Cerebellar cortex (tissue), 1 donor: ENCODE measurements at places on chromosomes 13 and 19.

GRCh38 chr13:99296398-99296797 is 10.8 kb downstream of the GPR183 start:
- no peak for DNase-seq

GRCh38 chr13:55664178-55664577 is 1476.5 kb upstream of the PRR20A start:
- no peak for DNase-seq

DNA sequence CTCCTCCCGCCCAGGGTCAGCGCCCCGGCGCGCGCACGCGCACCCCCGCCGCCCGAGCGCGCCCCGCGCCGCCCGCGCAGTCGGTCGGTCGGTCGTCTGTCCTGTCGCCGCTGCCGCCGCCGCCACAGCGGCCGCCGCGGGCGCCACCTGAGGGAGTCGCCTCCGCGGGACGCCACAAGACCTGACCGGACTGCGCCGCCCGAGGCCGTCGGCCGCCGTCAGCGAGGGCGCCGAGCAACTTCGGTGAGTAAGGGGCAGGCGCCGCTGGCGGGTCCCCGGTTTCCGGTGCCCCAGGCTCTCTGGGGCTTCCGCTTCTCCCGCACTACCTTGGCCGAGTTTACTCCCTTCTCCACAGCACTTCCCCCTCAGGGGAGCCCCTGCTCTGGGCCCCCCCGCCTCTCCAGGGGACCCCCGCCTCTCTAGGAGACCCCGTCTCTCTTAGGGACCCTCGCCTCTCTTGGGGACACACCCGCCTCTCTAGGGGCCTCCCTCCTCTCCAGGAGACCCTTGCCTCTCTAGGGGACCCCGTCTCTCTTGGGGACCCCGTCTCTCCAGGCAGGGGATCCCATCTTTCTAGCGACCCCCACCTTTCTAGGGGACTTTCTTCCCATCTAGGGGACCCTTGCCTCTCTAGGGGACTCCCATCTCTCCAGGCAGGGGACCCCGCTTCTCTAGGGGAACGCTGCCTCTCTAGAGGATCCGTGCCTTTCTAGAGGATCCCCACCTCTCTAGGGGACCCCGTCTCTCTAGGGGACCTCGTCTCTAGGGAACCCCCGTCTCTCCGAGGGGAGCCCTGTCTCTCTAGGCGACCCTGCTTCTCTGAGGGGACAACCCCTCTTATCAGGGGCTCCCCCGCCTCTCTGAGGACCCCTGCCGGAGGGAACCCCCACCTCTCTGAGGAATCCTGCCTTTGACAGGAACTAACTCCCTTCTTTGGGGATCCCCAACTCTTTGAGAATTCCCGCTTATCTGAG is 19.3 kb upstream of the GATAD2A start:
- DNase-seq, result no peak

GRCh38 chr13:94170145-94170571 is 309.3 kb downstream of the DCT start:
- DNase-seq, result peak; percentile 6

GRCh38 chr19:8257052-8257443 is 47.9 kb downstream of the CERS4 start:
- DNase-seq, result no peak

DNA sequence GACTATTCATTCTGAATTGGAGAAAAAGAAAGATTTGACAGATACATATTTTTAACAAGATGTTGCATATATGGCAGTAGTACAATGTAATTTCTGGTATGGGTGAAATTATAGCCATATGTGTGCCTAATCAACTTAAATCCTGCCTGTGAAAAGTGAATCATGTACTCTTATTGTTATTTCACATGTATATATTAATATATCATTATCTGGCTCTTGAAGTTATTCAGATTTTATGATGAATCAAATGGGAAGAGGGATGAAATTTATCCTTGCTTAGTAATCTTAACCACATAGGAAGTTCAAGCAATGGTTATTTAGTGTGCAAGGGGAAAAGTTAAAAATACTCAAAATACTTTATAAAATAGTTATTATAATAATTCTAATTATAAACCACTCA is 80.5 kb downstream of the GPC6 start:
- no peak for DNase-seq

DNA sequence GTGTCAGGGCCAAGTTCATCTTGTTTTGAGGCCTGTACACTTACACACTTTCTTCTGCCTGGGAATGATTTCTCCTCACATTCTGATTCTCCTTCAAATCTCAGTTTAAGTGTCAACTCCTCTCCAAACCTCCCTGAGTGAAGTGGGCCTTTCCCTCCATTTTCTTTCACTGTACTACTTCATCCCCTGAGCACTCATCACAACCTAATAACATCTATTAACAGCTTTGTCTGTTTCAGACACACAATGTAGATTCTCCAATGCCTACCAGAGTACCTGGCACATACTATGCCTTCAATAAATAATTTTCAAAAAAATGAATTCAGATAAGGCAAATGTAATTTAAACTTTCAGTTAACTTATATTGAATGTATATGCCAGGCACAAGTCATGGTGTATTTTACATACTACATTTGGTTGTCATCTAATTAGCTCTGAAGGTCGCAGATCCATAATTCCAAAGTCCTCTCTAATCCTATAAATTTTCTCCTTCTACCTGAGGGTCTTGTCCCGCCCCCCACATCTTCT is 357 bp upstream of the COG6 start:
- no peak for DNase-seq

DNA sequence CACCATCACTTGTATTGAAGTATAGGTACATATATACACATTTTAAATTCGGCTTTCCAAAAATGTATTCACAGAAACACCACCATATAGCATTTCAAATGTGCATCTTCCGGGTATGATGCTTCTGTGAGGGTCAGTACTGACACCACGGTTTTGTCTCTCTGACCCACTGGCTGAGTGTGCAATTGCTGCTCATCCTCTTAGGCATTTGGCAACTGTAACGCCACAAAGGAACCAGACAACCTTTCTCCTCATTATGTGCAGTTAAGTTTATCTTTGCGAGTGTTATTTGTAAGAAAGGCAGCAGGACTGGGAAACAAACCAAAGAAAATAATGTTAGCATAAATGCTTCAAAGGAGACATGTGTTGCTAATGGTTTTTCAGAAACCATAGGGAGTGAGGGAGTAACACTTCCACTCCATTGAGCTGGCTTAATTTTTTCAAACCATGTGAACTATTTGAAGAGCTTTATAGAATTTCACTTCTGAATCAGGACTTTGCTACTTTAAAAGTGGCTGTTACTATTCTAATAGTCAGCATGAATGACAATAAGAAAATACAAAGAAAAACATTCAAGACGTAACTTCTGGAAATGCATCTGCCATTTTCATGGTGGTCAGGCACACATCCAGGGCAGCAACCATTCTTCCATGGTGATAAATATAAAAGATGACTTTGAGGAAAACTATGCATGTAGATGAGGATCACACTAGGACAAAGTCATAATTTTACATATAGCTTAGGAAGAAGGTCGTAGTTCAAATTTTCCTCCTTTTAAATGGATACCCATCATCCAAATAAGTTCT is 423.3 kb downstream of the MZT1 start:
- no peak for DNase-seq

- no peak for DNase-seq
Measured at GRCh38 chr13:50905256-50905655, 4.3 kb upstream of the RNASEH2B start.

DNA sequence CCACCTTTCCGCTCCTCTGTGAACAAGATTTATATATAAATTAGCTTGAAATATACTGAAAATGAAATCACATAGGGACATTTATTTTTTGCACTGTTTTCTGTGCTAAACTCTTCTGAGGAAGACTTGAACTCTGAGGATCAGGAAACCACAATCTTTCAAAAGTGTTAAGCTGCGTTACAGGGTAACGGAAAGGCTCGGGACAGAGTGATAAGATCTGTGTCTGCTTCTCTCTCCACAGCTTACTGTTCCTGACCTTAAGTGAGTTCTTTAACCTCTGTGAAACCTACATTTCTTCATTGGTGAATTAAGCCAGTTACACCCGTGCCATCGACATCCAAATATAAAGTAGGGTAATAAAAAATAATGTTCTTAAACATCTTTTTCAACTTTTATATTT is 38.9 kb downstream of the DACH1 start:
- no peak for DNase-seq

DNA sequence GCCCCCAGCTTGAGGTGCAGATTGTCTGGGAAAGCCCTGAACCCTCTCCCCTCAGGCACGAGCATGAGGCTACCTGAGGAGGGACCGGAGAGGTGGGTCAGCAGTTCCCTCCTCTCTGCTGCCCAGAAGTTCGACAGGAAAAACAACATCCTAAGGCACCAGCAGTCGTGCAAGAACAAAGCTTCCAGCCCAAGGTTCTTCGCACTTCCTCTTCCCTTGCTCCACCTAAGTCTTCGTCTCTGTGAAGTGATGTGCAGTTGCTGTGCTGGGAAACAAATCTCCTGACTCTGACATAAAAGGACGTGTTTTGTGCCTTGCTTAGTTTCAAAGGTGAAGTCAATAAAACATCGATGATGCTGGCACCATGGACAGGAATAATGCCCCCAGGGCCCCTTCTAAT is 173.3 kb downstream of the USP12 start:
- DNase-seq, result no peak

DNA sequence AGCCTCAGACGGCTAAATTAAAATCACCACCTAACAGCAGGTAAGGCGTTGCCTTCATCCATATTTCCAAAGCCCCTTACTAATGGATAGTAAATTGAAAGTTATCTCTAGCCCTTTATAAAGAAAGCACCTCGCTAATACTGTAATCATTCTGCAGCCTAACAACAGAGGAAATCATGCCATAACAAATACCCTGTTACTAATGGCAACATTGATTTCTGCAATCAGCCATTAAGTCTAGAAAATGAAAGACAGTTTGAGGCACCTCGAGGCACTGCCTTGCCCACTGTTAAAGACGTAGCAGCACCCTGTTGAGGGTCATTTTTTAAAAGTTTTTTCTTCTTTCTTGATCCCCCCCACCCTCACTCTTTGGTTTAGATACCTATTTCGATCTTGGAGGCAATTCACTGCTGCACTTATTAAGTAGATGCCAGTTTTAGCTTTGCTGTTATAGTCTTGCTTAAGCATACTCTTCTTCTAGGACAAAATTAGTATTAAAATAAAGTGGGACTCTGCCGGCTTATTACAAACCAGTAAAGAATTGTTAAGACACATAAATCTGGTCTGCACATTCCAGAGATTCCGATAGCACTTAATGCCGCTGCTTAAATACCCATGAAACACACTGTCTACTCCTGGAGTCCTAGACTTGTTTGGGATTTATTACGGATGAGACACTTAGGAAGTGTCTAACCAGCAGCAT is 74.8 kb downstream of the ZNF536 start:
- no peak for DNase-seq

GRCh38 chr13:98253526-98253925 is 76.5 kb upstream of the RNF113B start:
- DNase-seq, result no peak

- no peak for DNase-seq
Measured at GRCh38 chr19:10001899-10002298, 8.4 kb downstream of the COL5A3 start.

DNA sequence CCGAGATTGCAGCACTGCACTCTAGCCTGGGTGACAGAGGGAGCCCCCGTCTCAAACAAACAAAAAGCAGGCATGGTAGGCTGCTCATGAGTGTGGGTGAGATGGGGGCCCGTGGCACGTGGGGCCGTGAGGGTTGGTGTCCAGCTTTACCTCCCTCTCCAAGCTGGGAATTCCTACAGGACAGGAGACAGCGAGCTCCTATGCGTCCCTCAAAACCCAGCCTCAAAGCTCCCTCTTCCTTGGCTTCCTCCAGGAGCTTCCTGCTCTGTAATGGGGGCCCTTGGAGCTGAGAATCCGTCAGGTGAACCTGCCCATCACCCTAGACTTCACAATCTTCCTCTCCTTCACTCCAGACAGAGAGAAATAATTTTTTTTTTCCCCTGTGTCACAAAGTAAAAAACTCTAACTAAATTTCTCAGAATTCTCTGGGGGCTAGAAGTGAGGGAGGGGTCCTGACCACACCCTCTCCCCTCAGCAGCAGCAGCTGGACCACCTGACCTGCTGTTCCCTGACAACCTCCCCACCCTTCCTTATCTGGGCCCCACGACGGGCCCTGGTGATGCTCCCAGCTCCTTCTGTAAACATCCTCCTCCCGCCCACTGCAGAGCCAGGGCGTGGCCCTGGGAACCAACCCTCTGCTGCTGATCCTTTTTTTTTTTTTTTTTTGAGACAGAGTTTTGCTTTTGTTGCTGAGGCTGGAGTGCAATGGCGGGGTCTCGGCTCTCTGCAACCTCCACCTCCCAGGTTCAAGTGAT is 22.1 kb upstream of the WDR18 start:
- DNase-seq, result no peak

DNA sequence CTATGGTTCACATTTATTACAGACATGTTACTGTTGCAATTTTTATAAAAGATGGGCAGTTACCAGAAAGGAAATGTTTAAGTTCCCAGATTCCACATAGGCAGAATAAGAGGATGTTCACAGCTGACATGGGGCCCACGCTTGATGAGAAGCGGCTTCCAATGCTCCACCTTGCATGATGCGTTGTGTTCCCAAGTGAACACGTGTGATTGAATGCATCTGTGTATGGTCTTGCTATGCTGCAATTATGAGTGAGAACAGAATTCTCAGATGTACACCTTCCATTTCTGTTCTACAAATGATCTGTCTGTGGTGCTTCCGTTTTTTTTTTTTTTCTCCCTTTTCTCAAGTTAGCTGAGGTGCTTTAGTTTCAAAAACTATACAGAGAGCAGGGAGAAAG is 15.5 kb downstream of the UPF3A start:
- no peak for DNase-seq

GRCh38 chr13:21672796-21673538 is 2.1 kb downstream of the FGF9 start:
- DNase-seq, result no peak

GRCh38 chr13:73465617-73465971 is 406.8 kb downstream of the KLF5 start:
- no peak for DNase-seq

DNA sequence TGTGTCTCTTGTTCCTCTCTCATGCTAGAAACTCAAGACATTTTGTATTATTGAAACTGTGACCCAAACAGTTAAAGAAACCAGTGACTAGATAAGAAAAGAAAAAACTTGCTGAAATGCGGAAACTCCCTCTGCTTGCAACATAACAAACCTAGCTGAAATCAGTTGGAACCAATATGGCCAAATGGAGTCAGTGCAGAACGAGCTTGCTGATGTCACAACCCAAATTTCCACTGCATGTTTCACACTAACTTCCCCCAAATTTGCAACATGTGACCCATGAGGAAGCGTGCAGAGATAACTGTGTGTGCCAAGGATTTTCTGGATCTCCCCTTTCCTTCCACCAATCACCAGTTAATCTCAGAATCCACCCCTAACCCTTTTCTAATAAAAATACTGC is 208.0 kb downstream of the DLEU7 start:
- DNase-seq, result no peak

DNA sequence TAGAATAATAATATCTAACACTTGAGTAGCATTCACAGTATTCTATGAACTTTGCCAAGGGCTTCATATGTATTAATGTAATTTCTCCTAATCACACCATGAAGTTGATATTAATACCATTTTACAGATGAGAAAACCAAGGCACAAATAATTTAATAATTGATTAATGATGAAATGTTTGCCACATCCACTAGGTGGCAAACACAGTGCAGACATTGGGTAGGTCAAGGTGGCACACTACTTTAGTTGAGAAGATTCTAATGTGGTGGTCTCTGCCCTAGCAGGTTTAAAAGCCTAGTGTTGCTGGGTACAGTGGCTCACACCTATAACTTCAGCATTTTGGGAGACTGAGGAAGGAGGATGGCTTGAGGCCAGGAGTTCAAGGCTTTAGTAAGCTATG is 412.4 kb downstream of the SUCLA2 start:
- DNase-seq, result no peak
